ENCODE measurements at places on chromosomes 5 and 9. TPM values are rescaled to one million over a fixed set of nuclear protein-coding genes. Genes with fewer than 3 reads are reported as not detected.
A peak's percentile ranks its signal among the peaks of the same experiment; 100 is the strongest.

PGM5 gene
- 4.3 TPM for total RNA-seq

GRCh38 chr5:1899201-1899600, 16.5 kb upstream of the IRX4 start:
- no peak overlapping the region for H3K4me3 ChIP-seq
- H3K36me3 ChIP-seq, result no peaks in the 10 kb centered on the region
- peaks cover 2% of the 10 kb centered on the region for H3K27me3 ChIP-seq
- no peak for DNase-seq

SLC6A18 gene
- total RNA-seq, result not detected

GZMA gene
- 19.7 TPM for total RNA-seq

DNA sequence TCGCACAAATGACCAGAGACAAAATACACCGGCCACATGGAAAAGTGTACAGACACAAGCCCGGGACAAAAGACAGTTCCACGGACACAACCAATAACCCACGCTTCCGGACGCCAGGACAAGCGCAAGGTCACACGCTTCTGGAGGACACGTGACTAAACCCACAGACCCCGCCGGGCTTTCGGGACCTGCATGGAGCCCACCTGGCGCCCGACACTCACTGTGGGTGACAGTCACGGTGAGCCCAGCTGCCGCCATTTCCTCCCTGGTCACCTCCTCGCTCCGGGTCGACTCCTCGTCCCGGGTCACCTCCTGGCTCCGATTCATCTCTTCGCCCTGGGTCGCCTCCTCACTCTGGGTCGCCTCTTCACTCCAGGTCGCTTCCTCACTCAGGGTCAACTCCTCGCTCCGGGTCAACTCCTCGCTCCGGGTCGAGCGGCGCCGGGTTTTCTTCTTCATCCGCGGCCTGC, 470 bp downstream of the BAG1 start:
- DNase-seq, result no peak
- peaks cover 7% of the 10 kb centered on the region for H3K4me1 ChIP-seq
- peak overlapping the region; percentile 97 for H3K4me3 ChIP-seq
- peak overlapping the region; percentile 86 for H3K27ac ChIP-seq
- H3K27me3 ChIP-seq, result no peaks in the 10 kb centered on the region

DNA sequence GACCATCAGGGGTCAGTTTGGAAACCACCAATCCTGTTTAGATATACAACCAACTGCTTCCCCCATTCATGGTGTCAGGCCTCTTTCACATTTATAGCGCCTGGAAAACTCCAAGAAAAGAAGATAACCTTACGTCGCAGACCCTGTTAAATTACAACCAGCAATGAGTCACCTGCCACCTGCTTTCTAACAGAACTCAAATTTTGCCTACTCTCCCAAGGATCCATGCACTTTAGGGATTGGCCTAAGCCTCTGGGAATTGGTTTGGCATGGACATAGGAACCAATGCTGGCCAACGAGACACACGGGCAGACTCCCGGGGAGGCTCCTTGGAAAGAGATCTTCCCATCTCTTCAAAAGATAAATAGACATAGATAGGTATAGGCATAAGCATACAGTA, 87.0 kb downstream of the FEM1C start:
- H3K27ac ChIP-seq, result no peak overlapping the region
- H3K4me3 ChIP-seq, result no peak overlapping the region
- no peaks in the 10 kb centered on the region for H3K36me3 ChIP-seq
- no peaks in the 10 kb centered on the region for H3K4me1 ChIP-seq

PAPPA gene
- total RNA-seq, result 0.28 TPM

- no peak for DNase-seq
- H3K27me3 ChIP-seq, result no peaks in the 10 kb centered on the region
- no peak overlapping the region for H3K27ac ChIP-seq
Observed at GRCh38 chr5:148750614-148751013, 75.8 kb upstream of the ADRB2 start.

TMOD1 gene
- 0.42 TPM for total RNA-seq

- H3K36me3 ChIP-seq, result no peaks in the 10 kb centered on the region
- no peak for DNase-seq
- no peaks in the 10 kb centered on the region for H3K4me1 ChIP-seq
- no peaks in the 10 kb centered on the region for H3K27me3 ChIP-seq
- no peak overlapping the region for H3K27ac ChIP-seq
Observed at GRCh38 chr9:71663216-71663615, 105.1 kb downstream of the CEMIP2 start.

DNA sequence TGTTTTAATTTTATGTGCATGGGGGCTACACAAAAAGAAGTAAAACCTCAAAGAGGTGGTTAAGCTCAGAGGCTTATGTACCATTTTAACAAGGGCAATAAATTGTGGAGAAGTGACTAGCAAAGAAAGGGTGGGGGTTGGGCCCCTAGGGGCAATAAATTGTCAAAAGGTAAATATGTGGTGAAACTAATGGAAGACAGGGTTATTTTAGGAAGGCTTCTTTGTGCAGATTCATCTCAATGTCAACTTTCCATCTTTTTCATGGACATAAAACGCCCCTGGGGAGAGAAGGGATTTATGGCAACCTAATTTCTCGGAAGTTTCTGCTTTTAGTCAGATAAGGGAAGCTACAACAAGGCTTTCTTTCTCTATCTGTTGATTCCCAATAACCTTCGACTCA, 42.5 kb upstream of the GOLM1 start:
- H3K36me3 ChIP-seq, result no peaks in the 10 kb centered on the region
- H3K27me3 ChIP-seq, result no peaks in the 10 kb centered on the region
- no peaks in the 10 kb centered on the region for H3K4me1 ChIP-seq
- no peak overlapping the region for H3K4me3 ChIP-seq

DNA sequence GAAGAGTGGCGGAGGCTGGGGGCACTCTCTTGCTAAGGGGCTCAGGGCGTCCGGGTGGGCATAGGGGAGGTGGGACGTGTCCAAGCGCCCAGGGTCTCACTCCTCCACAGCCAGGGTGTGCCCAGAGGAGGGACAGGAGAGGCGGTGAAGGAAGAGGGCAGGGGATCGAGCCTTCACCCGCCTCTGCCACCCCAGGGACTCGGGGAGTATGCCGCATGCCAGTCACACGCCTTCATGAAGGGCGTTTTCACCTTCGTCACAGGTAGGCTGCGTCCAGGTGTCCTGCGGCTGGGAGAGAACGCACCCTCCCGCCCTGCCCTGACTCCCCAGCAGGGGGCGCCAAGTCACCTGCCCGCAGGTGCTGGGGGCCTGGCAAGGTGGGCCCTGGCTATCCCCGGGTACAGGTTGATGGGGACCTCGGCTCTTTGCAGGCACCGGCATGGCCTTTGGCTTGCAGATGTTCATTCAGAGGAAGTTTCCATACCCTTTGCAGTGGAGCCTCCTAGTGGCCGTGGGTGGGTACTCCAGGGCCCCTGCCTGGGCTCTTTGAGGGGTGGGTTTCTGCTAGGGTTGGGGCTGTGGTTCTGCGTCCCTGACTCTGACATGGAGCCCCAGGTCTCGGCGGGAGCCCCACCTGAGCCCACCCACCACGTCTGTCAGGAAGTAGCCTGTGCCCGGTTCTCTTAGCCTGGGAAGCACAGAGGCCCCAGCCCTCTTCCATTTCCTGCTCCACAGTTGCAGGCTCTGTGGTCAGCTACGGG, 552 bp downstream of the TMEM141 start:
- H3K27ac ChIP-seq, result peak overlapping the region; percentile 92
- H3K27me3 ChIP-seq, result peaks cover 4% of the 10 kb centered on the region
- no peak for DNase-seq
- H3K4me1 ChIP-seq, result peaks cover 25% of the 10 kb centered on the region
- H3K4me3 ChIP-seq, result peak overlapping the region; percentile 79
- H3K36me3 ChIP-seq, result peaks cover 18% of the 10 kb centered on the region

DNA sequence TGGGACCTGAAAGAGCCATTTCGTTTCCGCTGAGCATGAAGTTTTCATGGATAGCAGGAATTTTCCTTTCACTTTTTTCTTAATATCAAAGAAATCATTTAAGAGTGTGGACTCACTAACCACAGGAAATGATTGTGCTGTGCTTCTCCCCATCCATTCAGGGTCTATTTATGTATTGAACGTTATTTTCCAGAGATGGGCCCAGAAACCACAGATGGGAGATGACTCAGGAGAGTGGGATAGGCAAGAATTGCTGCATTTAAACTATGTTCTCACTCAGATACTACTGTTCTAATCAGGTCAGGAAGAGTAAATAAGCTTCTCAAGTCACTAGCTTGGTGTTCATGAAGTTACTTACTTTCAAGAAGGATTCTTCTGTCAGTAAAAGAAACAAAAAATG, 763.8 kb downstream of the DTWD2 start:
- no peak overlapping the region for H3K4me3 ChIP-seq
- DNase-seq, result no peak
- no peak overlapping the region for H3K27ac ChIP-seq

DNA sequence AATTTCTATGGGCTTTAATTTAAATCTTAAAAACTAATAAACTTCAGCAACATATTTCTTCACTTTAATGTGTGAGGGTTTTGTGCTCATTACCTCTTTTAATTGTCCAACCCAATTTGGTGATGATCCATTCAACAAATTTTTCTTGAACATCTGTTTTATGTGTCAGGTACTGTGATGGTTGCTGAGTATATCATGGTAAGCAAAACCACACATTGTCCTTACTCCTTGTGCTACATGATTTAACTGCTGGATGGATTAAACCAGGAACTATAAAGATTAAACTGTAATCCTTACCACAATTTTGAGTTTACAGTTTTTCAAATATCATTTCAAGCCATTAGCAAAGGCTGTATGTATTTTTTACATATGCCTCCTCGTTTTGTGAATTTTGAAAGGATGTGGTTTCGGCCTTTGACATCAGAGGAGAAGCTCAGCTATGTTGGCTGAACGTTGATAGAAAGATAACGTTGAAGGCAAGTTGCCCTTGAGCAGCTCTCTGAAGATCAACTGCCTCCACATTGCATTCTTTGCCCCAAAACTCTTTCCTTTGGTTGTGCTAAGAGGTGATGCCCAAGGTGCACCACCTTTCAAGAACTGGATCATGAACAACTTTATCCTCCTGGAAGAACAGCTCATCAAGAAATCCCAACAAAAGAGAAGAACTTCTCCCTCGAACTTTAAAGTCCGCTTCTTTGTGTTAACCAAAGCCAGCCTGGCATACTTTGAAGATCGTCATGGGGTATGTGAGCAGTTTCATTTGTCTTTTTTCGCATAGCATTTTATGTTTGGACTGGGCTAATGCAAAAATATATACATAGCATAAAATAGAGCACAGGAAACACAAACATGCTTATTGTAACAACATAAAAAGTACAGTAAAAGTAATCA, at the start of gene ITK:
TSS of gene ITK (plus strand) at position 467 of the 891 bp plus-strand sequence. CDS start at position 605, 138 bp downstream.
- H3K4me3 ChIP-seq, result peak within 1 kb of the TSS; percentile 58
- H3K4me1 ChIP-seq, result peaks cover 20% of the 10 kb centered on the region
- H3K36me3 ChIP-seq, result peaks cover 20% of the 10 kb centered on the region
- H3K27ac ChIP-seq, result peak within 1 kb of the TSS; percentile 93
- peak; percentile 79 for DNase-seq

MEIKIN gene
- 0.14 TPM for total RNA-seq

- no peak overlapping the region for H3K27ac ChIP-seq
- H3K4me1 ChIP-seq, result peaks cover 2% of the 10 kb centered on the region
- no peak for DNase-seq
- H3K27me3 ChIP-seq, result peaks cover 10% of the 10 kb centered on the region
- H3K36me3 ChIP-seq, result no peaks in the 10 kb centered on the region
Observed at GRCh38 chr9:124790801-124791505, 14.0 kb downstream of the OLFML2A start.

COL27A1 gene
- total RNA-seq, result 12.6 TPM

GRCh38 chr5:110663525-110663924, 62.9 kb downstream of the TMEM232 start:
- no peaks in the 10 kb centered on the region for H3K27me3 ChIP-seq
- H3K36me3 ChIP-seq, result no peaks in the 10 kb centered on the region
- H3K4me1 ChIP-seq, result no peaks in the 10 kb centered on the region
- no peak for DNase-seq
- H3K27ac ChIP-seq, result no peak overlapping the region

DNA sequence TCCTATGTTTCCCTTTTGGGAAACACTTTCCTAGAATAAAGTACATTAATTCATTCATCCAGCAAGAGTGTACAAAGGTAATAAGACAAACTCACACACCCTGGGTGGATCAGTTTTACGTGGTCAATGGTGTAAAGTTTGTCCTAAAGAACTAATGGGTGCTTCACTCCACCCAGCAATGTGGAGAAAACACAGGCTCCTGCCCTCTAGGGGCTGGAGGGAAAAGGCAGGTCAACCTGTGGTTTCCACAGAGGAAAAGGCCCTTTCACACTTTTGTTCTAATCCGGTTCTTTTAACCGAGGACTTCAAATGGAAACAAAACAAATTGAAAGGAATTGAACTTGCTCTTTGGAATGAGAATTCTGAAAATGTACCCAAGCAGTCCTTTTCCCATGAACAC, 80.9 kb upstream of the SPOCK1 start:
- DNase-seq, result no peak
- H3K4me1 ChIP-seq, result no peaks in the 10 kb centered on the region
- no peaks in the 10 kb centered on the region for H3K36me3 ChIP-seq
- H3K4me3 ChIP-seq, result no peak overlapping the region

SPATA31E1 gene
- not detected for total RNA-seq

DNA sequence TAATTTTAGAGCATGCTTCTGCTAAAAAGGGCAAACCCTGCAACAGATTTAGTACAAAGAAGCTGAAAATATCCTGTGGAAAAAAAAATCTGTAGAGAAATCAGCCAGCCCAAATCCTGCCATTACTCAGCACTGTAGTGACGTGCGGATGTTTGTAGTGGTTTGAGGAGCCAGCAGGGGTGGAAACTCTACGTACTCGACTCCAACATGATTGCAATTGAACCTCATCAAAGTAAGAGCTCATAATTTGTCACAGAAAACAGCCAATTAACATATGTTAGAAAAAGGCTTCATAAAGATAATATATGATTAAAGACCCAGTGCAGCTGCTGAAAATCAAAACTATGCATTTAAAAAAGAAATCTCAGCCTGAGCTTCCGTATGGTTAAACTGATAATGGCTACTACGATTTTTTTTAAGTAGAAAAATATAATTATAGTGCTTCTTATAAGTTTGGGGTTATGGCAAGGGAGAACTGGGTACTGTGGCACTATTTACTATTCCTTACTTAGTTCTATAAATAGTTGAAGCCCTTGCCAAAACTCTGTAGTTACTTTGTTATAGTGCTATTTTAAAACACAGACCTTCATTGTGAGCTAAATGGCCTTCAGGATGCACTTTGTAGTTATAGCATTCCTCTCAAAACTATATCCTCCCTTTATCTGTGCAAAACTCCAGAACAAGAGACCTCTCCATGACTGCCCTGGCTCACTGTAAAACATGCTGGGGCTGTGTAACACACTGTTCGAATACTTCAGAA, 49.4 kb downstream of the MEF2C start:
- DNase-seq, result peak; percentile 48
- H3K27me3 ChIP-seq, result no peaks in the 10 kb centered on the region
- no peak overlapping the region for H3K27ac ChIP-seq
- H3K4me1 ChIP-seq, result no peaks in the 10 kb centered on the region
- no peaks in the 10 kb centered on the region for H3K36me3 ChIP-seq

GRCh38 chr9:133257465-133257956, 17.5 kb downstream of the ABO start:
- no peaks in the 10 kb centered on the region for H3K36me3 ChIP-seq
- H3K4me3 ChIP-seq, result no peak overlapping the region
- peaks cover 17% of the 10 kb centered on the region for H3K4me1 ChIP-seq
- H3K27me3 ChIP-seq, result no peaks in the 10 kb centered on the region
- no peak overlapping the region for H3K27ac ChIP-seq
- no peak for DNase-seq

PIP5KL1 gene
- total RNA-seq, result 0.33 TPM

ARSI gene
- total RNA-seq, result 0.76 TPM

All from thymus (tissue), 14 donors.